ENCODE measurements at places on chromosomes 3 and 15.

GRCh38 chr15:66661432-66662096, 40.5 kb upstream of the SMAD6 start:
- peak; percentile 53 for DNase-seq

DNA sequence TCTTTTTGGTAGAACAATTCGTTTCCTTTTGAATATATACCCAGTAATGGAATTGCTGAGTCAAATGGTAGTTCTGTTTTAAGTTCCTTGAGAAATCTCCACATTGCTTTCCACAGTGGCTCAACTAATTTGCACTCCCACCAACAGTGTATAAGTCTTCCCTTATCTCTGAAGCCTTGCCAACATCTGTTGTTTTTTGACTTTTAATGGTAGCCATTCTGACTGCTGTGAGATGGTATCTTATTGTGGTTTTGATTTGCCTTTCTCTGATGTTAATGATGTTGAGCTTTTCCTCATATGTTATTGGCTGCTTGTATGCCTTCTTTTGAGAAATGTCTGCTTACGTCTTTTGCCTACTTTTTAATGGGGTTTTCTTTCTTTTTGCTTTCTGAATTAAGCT, 270.6 kb upstream of the MEIS2 start:
- no peak for DNase-seq

GRCh38 chr15:69244798-69245197, 53.9 kb upstream of the PAQR5 start:
- DNase-seq: no peak

DNA sequence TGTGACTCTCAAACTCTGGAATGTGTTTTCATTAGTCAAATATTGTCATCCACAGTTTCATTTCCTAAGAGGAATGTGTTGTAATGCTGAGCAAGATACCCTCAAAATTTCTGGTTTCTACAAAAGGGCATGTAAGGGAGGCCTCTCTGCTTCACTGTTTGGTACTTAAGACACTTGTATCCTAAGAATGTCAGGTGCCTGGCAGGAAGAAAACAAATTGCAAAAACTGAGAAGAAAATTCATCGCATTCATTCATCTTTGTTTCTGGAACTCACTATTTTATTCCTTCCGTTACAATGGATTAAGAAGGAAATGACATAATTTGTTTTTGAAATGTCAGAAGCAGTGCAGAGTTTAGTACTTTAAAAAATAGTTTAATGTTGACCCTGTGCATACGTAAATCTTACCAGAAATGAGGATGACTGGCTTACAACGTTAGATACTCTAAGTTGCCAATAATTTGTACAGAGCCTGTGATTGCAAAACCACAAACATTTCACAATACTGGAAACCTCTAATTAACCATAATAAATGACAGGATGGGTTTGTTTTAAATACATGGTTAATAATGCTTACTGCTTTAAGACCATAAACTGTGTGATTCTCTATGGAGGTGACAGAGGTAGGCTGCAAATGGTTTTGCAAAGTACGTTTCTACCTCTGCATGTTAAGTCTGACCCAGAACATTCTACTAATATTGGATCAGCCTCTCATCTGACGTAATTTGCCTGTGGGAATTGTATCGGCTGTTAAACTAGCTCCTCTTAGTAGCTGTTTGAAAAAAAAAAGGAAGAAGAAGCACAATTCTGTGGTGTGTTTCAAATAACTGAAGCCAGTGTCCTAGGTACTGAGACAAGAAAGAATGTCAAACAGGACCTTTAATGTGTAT, 477.8 kb downstream of the RBMS3 start:
- DNase-seq: no peak

- DNase-seq: no peak
Observed at GRCh38 chr15:100922192-100923040, 3.3 kb downstream of the LRRK1 start.

DNA sequence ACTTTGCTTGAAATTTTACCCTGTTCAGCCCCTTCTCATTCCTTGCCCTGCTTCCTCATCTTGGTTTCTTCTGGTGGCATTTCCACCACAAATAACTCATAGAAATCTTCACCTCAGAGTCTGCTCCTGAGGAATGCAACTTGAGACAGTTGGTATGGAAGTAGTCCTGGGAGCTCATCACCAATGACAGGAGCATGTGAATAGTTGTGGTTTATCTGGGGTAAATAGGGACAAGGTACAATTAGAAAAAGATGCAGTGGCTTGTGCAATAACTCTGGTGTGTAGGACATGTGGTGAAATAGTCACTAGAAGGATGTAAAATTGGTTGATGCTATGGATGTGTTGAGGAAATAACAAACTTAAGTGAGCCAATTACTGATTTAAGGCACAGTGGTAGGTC, 72.7 kb upstream of the CHRNA7 start:
- no peak for DNase-seq

- no peak for DNase-seq
Observed at GRCh38 chr3:66593978-66594377, 93.2 kb upstream of the LRIG1 start.

DNA sequence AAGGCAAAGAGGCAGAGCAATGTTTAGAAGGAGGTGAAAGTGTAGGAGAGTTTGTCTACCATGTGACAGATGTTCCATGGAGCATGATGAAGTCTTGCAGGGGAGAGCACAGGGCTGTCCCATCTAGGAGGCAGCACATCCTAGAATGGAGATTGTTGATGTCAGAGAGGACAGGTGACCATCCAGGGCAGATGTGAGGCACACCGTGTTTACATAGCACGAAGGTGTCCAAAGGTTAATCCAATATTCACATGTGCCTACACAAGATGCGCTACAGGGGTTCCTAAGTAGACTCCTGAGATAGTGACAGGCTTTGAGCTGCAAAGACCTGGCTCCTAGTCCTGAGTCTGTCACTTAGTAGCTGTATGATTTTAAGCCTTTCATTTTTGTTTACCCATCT, 219.3 kb upstream of the SLCO3A1 start:
- DNase-seq: no peak

DNA sequence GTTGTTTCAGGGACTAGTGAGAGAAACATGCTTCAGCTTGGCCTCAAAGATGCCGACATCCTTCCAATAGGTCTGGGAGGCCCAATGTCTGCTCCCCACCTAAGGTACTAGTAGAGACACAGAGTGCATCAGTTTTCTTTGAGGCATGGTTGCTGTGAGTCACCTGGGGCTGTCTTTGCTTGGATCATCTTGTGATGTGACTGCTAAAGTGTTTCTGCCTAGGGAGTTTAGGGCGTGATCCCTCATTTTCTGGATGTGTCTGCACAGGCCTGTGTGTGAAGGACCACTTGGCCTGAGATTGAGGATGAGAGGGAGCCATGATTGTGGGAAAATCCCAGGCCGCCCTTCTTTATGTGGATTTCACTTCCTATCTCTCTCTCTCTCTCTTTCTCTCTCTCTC, 4.8 kb downstream of the GASK1A start:
- no peak for DNase-seq

DNA sequence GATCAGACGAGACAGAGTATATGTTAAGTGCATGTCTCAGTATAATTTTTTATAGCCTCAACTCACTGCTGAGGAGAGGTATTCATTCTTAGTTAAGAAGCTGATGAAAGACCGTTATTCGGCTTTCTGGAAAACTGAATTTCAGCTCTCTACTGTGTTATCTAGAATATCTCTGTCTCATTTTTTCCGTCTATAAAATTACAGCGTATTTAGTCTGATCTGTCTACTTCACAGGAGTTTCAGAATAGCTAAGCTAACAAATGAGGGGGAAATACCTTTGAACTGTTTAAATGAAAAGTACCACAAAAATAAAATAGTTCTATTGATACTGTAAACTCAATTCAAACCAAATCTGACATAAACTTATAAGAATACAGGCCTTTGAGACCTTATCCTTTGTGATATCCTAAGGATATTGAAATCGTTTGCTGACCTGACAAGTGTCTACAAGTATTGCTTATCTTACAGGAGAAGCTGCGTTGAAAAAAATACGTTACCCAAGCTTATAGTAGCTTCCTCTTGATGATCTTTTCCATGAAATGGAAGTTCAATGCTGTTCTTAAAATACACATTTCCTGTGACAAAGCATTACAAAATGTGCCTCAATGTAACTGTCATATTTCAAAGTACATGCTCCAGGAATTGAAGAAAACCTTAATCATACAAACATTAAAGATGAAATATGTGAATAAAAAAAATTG, 104.6 kb downstream of the IL1RAP start:
- no peak for DNase-seq

- DNase-seq: no peak
Observed at GRCh38 chr3:8597219-8597853, 47.3 kb downstream of the SSUH2 start.

DNA sequence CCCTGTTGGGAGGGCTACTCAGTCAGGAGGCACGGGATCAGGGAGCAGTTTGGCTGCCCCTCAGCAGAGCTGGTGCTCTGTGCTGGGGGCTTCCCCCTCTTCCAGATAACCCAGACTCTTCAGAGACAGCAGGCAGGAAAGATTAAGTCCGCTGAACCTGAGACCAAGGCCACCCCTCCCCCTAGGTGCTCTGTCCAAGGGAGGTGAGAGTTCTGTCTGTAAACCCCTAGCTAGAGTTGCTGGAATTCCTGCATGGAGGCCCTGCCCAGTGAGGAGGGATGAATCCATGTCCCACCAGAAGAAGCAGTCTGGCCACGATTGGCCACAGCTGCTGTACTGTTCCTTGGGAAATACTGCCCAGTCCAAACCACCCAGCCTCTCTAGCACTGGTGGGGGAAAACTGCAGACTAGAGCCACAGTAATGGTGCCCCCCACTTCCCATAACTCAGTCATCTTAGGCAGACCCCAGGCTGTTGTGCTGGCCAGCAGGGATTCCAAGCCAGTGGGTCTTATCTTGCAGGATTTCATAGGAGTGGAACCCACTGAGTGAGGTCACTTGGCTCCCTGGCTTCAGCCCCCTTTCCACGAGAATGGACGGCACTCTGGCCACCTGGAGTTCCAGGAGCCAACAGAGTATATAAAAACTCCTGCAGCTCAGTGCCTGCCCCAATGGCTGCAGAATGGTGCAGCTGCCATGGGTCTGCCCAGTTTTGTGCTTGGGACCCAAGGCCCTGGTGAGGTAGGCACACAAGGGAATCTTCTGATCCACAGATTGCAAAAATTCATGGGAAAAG, 42.9 kb downstream of the NPAP1 start:
- DNase-seq: no peak

DNA sequence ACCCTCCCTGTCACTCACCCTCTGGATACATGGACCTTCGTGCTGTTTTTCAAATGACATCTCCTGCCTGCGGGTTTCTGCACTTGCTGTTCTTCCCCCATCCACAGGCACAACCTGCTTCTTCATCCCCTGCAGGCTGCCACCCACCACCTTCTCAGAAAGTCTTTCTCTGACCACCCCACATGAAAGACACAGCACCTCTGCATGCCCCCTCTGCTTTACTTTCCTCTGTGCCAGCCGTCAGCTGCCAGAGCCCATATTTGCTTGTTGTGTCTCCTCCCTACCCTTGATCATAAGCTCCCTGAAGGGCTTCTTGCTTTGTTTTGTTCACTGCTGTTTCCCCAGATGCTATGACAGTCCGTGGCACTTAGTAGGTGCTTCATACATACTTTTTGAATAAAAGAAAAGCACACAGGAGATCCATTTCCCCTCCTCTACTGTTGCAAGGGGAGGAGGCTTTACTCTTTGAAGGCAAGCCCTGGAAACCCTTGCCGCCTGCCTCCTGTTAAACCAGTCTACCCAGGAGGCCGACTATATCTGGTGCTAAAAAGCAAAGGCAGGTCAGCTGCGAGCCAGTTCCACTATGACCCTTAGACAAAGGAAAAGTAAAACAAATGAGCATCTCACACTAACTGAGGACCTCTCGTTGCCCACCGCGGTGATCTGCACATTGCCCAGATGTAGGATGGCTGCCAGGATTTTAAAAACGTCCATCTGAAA, 31.9 kb downstream of the MYO5C start:
- DNase-seq: no peak

GRCh38 chr3:57173687-57174086, 8.5 kb upstream of the IL17RD start:
- DNase-seq: no peak

DNA sequence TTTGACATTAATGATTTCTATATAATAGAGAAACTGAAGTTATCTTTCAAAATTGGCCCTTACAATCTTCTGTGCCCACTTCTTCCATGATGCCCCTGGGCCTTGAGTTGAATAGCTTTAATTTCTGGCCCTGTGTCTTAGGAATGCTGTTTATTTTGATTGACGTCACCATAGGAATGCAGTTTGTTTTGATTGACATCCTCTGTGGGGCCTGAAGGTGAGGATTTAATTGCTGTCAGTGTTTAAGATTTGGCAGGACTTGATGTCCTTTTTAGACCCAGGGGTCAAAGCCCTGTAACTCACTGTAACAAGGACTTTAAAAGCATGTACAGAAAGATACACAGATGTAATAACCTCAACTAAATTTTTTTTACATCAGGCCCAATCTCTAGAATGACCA, 83.3 kb downstream of the GLDN start:
- DNase-seq: no peak

All from H7 (cell line).